Stimulated activated CD8-positive, alpha-beta memory T cell treated with anti-CD3 and anti-CD28 coated beads, Interleukin-4, amount 100 ng/mL, for 1 hour (primary cell): ENCODE measurements at places on chromosomes 2 and 18.
A peak's percentile ranks its signal among the peaks of the same experiment; 100 is the strongest.

DNA sequence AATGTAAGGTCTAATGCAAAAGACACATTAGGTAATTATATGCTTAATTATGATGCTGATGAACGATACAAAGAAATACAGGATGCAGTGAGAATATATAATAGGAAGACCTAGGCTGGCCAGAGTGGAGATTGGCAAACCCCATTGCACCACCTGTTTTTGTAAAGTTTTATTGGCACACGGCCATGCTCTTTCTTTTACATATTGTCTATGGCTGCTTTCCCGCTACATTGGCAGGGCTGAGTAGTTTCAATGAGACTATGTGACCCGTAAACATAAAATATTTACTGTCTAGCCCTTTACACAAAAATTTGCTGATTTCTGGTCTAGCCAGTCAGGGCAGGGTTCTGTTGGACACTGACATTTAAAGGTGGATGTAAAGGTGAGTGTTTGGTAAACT lies 5.4 kb downstream of the SEC11C start:
- DNase-seq = no peak

- DNase-seq = no peak
Observed at GRCh38 chr2:168855601-168856000, 34.6 kb downstream of the SPC25 start.

- no peak for DNase-seq
Observed at GRCh38 chr2:190881084-190881597, 520 bp downstream of the GLS start.

DNA sequence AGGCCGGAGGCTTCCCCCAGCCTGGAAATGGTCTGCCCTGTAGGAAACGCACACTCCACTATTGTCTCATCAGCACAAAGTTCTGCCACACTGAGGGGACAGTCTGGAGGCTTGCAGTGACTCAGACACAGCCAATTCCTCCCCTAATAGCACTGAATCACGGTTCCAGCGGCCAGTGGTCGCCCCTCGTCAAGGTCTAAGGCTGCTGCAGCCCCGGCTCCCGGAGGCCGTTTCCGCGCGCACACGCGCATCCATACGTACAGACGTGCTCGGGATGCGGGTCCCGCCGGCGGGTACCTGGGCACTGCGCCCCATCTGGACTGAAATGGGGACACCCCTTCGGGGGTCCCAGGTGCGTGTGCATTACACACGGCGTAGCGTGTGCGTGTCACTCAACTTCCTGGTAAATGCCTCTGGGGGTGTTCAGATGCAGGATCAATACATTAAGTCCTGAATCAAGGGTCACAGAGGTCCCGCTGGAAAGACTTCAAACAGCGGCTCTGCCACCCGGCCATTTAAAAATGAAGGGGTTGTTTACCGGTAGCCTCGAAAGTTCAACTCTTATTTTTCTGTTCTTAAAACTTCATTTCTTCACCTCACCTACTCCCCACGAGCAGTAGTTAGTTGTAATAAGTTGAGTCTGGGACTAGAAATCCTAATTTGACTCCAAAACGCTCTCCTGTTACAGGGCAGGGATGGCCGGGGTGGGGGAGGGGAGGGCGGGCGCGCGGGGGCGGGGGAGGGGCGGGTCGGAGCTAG lies 572 bp upstream of the ZNF516 start:
- no peak for DNase-seq

DNA sequence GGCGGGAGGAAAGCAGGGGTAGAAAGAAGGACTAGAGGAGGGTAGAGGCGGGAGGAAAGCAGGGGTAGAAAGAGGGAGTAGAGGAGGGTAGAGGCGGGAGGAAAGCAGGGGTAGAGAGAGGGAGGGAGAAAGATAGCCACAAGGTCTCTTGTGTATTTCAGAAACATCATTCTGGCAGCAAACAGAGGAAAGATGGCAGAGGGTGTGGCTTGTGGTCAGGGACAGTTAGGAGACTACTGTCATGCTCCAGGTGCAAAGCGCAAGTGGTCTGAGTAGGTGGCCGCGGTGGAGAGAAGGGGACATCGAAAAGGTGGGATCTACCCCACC lies 82.4 kb upstream of the TAF1B start:
- DNase-seq = no peak

- no peak for DNase-seq
Observed at GRCh38 chr2:38935568-38936172, 46.0 kb downstream of the ARHGEF33 start.

GRCh38 chr2:102005989-102006885 lies 14.5 kb downstream of the IL1R2 start:
- no peak for DNase-seq

DNA sequence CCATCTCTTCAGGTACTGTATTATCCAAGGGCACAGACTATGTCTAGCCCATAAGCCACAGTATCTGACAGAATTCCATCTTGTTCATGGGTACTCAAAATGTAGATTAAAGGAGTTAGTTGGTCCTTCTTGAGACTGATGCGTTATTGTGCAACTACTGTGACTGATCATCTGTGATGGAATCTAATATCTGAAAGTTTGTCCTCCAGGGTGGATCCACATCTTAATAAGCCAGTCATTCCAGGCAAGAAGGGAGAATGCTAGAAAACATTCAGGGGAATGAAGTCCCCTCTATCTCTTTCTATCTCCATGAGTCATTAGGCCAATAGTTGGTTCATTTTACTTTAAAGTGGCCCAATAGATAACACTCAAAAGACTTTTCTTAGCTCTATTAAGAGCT lies 252.6 kb downstream of the EXOC6B start:
- DNase-seq = no peak

DNA sequence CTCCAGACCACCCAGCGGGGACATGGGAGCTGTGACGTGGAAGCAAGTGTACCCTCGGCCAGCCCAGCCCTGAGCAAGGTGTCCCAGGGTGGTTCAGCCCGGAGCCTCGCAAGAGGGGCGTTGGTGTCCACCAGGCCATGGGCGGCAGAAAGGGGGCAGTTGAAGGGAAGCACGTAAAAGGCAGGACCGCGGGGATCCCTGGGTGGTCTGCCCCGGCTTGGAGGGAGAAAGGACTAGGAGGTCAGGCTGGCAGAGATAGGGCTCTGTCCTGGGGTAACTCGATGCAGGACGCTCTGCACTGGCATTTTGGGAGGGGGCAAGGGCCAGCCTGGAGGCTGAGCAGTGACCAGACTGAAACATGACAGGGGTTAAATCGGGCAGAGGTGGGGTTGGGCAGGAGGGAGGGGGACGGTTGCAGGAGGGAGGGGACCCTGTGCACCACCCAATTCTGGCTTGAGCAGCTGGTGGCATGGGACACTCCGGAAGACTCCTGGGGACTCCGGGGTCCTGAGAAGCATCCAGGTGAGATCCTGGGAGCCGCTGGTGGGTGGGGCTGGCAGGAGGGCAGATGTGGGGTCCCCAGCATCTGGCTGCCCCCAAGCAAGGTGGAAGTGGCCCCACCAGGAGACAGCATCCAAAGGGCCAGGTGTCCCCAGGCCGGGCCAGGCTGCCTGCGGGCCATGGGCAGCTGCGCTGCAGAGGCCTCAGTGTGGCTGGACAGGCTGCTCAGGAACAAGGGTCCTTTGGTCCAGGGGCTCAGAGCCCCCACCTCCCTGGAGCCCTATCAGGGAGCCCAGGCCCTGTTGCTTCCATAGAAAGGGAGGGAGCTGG lies 46.8 kb upstream of the GPC1 start:
- no peak for DNase-seq

DNA sequence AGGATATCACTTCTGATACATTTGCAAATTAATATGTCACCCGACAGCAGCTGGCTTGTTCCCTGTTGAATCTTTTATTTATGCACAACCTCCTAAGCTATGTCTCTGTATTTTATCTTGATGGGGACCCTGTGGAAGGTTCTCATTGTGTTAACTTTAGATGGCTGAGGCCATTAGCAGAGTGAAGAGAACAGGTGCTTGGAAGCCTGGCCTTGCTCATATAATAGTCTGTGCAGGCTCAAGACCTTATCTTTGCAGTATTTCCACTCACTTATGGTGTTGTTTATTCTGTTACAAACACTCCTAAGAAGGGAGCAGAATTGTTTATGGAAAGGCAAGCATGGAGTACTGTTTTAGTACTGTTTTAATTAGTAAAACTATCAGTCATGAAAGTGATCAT lies 107.6 kb downstream of the SETBP1 start:
- DNase-seq = no peak

GRCh38 chr2:132415256-132415914 lies 1.2 kb upstream of the GPR39 start:
- DNase-seq = no peak

DNA sequence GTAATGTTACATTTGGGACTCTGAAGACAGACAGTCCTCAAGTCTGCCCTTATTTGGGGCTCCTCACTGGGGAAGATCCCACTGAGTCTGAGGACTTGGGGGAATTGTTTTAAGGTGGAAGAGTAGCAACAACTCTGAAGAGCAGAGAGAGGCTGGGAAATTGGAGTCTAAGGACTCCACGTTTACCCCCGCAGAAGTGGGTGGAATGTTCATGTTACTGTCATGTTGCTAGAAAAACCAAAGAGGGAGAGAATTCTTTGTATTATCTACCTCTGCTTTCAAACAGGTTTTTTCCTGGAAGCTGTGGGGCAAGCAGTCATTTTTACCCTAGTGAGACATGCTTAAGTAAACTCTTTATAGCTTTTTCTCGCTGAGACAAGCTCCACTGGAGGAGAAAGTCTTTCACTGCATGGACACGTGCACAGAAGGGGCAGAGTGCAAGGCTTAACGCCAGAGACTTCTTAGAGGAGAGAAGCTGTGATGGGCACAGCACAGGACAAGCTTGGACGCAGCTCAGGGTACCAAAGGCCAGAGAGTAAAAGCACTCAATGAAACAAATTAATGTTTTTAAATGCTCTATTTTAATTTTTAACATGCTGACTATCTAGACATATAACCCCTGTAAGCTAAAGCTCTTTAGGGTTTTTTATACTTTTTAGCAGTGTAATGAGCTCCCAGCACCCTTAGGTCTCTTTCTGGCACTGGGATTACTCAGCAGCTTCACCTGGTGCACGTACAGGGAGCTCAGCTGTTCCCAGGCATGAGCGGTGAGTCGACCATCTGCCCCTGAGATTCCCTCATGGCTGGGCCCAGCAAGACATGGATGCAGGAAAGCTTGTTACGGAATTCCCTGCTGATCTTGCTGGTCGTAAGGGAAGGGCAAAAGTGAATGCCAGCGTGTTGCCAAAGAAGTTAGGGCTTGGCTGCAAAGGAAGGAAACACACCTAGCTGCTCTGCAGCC lies 54.5 kb upstream of the BIN1 start:
- DNase-seq = no peak

DNA sequence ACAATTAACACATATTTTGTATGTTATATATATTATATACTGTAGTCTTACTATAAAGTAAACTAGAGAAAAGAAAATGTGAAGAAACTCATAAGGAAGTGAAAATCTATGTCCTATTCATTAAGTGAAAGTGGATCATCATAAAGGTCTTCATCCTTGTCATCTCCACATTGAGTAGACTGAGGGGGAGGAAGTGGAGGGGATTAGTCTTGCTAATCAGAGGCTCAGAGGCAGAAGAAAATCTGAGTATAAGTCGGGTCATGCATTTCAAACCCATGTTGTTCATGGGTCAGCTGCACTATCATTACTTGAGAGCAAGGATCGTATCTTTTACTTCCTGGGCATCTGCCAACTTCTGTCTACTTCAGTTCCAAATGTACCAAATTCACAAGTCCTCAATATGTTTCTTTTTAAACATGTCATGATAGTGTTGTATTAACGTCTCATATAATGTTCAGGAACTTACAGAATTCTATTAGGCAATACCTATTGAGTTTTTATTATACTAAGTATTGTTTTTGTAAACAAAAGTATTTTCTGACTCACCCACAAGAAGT lies 208.9 kb upstream of the BOD1L2 start:
- no peak for DNase-seq

DNA sequence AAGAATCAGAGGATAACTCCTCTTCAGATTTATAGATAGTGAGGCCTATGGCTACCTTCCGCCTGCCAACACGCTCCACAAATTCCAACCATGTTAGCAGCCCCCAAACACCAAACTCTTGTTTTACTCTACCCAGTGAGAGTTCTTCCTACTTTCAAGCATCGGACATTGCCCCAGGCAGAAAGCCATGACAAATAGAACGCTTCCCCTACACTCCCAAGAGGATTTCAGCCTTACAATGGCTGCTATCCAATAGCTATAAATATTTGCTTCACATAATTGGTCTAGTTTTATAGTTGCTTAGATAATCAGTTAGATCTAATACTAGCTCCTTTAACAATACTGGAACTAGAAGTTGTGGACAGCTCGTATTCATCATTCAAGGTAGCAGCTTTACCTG lies 503.4 kb upstream of the VRK2 start:
- DNase-seq = no peak

DNA sequence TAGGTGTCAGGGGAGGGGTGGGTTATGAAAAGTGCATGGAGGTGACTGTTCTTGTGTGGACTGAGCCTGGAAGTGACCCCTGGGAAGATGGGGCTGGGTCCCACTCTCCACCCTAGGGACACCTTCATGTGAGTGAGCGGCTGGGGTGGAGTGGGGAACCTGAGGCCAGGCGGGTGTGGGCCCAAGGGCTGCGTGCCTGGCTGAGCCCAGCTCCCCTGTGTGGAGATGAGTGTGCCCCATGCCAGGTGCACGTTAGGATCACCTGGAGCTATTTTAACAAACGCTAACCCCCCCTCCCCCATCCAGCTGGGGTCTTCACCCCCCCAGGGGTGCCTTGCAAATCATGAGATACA lies 26.5 kb downstream of the ZAP70 start:
- DNase-seq = no peak

- DNase-seq = no peak
Observed at GRCh38 chr2:234029150-234029733, 21.3 kb upstream of the SPP2 start.

GRCh38 chr2:55148269-55148668 lies 83.8 kb downstream of the CLHC1 start:
- DNase-seq = no peak

GRCh38 chr18:47772374-47773248 lies 157.8 kb downstream of the SMAD2 start:
- peak; percentile 32 for DNase-seq

DNA sequence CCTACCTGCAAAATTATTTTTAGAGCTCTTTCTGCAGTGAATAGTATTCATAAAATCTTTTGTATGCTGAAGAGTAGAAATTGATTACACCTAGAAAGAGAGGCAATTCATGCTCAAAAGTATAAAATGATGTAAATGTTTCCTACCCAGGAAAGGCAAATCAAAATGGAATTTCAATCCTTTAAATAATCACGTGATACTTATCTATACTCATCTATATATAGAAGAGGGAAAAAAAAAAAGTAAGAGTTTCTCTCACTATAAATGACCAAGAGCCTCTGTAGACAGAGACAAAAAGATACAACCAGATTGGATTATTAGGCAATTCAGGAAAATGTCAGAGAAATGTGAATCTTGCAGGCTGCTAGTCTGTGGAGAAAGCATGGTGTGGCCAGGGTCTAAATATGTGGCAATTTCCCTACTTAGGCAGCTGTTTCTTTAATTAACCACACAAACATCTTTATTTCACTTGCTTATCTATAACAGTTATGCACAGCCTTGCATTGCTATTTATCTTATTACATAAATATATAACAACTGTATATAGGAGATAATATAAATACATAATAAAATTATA lies 39.5 kb downstream of the METTL8 start:
- no peak for DNase-seq

DNA sequence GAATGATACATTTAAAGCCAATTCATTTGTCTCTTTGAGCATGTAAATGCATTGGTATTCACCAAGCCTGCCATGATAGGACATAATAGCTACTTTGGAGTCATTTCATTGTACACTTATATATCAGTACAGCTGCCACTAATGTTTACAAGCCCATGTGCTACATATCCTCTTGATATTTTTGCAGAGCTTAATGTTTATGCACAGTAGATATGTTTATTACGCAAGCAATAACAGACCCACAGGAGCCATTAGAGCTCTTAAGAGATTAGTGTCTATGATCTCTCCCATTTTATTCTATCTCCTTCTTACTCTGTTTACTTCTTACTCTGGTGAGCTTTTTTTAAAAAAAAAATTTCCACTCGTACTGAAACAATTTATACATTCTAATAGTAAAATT lies 1132.1 kb upstream of the ZEB2 start:
- no peak for DNase-seq
